ENCODE measurements at places on chromosomes 3 and 15.

GRCh38 chr15:68674975-68675374 is 96.2 kb downstream of the CORO2B start:
- DNase-seq: no peak

- no peak for DNase-seq
Measured at GRCh38 chr3:125119752-125120378, 64.1 kb upstream of the HEG1 start.

- DNase-seq: no peak
Measured at GRCh38 chr15:82625136-82625535, 22.0 kb downstream of the CPEB1 start.

GRCh38 chr3:56357266-56357665 is 111.0 kb downstream of the ERC2 start:
- no peak for DNase-seq

GRCh38 chr15:70240082-70240481 is 142.4 kb upstream of the TLE3 start:
- DNase-seq: no peak

GRCh38 chr15:81473177-81473576 is 99.2 kb upstream of the TMC3 start:
- DNase-seq: no peak

DNA sequence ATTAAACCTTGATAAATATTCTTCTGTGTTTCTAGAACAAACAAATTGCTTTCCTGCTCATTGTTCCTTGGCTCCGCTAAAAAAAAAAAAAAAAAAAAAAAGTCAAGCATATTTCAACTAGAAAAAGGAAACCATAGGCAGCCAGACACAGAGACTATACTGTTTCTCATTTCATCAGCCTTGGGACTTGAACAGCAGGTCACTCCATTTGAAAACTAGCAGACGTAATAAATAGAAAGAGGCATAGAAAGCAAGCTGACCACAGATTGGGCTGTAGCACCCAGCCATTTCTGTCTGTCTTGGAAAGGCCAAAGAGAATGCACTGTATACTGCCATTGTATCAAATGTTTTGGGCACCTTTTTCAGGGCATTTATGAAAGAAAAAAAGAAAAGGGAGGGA is 697.1 kb downstream of the NLGN1 start:
- no peak for DNase-seq

- DNase-seq: no peak
Measured at GRCh38 chr3:133939463-133939835, 43.8 kb upstream of the RAB6B start.

DNA sequence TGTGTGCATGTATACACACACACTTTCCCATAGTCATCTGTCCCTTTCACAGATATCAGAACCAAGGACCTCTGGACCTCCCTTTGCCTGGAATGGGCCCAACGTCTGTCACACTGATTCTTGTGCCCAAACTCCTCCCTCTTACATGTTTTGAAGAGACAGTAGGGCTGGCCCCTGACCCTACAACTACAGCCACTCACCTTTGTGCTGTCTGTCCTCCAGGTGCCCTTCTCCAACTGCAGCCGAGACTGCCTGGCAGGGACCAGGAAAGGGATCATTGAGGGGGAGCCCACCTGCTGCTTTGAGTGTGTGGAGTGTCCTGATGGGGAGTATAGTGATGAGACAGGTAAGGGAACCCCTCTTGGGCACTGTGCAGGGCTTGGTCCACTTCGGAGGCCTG is 43.2 kb upstream of the CSTA start:
- DNase-seq: no peak

DNA sequence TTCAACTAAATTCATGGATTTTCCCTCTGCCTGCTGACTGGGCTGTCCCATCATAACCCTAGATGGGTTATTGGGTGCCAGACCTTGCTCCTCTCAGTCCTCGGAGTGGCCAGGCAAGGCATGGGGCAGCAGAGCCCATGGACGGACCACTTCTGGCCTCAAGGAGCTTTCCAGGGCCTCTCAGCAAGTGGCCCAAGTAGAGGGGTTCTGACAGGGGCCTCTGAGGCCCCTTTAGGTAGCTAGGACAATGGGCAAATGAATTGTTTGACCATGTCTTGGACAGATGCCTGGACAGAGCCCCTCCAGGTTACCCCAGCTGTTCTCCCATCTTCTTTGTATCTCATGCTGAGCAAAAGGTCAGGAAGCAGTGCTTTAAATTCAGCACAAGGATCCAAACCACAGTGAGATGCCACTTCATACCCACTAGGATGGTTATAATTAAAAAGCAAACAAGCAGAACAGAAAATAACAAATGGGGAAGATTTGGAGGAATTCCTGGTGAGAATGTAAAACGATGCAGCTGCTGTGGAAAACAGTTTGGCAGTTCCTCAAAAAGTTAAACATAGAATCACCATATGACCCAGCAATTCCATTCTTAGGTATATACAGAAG is 61.6 kb downstream of the SPSB4 start:
- no peak for DNase-seq

- peak; percentile 20 for DNase-seq
Measured at GRCh38 chr3:101518421-101518871, 5.4 kb upstream of the SENP7 start.

DNA sequence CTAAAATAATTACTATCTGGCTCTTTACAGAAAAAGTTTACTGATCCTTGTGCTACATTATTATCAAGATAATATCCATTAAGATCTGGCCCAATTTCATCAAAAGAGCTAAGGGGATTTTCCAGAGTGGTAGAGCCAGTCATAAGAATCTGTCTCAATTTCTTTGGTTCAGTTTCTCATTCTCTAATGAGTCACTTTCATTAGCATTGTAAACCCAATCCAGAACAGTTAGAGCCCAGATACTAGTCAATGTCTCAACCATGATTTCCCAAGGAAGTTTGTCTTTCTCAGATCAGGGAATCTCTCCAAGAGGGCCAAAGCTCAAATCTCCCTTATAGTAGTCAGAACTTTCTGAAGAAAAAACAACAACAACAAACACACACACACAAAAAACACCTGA is 131.1 kb upstream of the PPP2R3A start:
- DNase-seq: no peak

GRCh38 chr3:172332256-172333041 is 115.8 kb downstream of the GHSR start:
- peak; percentile 25 for DNase-seq

GRCh38 chr15:31571676-31572075 is 245.0 kb downstream of the KLF13 start:
- DNase-seq: no peak

DNA sequence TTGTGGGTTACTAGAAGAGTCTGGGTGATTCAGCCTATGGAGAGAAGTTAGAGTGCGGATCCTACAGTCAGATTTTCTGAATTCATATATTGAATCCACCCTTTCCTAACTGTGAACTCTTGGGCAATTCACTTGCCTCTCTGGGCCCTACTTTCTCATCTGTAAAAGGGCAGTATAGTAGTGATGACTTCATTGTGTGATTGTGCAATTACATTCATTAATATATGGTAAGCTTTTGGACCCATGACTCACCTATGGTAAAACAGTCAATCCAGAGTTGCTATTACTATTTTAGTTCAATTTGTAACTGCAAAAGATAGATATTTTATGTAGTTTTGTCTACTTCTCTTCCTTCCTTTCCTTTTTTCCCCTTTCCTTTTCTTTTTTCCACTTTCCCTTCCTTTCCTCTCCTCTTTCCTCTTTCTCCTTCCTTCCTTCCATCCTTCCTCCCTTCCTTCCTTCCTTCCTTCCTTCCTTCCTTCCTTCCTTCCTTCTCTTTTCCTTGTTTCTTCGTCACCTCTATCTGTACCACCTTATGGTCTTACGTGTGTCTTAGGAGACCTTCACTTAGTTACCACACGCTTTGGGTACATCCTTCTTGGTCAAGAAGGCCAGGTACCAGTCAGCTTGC is 37.0 kb downstream of the GMNC start:
- no peak for DNase-seq

DNA sequence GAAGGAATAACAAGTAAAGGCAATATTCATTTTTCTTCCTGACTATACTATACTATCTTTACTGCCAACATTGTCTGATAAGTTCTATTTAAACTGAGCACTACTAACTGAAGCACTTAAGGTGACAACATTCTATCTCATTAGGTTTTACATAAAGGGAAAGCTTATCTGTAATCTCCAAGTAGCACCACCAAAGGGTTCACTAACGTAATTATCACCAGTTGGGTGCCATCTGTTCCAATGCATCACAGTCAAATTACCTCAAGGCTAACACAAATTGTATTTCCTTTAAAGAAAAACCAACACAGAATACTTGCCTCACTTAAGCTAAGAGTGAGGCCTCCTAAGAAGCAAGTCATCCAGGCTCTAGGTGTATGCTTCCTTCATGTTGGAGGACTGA is 453.8 kb downstream of the RAP2B start:
- no peak for DNase-seq

GRCh38 chr15:98085003-98085639 is 124.6 kb downstream of the ARRDC4 start:
- DNase-seq: no peak

- DNase-seq: no peak
Measured at GRCh38 chr3:127411083-127411727, 123.4 kb upstream of the PRR20G start.

DNA sequence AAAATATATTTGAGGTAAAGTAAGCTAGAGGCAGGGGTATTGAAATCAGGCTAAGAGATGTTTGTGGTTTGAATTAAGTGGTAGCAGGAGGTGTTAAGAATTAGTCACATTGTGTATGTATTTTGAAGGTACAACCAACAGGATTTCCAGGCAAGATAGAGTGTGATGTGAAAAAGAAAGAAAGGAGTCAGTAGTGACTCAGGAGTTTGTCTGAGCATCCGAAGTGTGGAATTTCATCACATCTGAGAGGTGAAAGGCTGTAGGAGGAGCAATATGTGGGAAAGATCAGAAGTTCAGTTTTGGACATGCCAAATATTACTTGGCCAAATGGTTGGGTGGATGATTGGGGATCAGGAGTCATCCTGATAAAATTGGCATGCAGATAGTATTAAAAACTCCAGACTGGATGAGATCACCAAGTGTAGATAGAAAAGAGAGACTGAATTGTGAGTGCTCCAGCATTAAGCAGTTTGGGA is 32.1 kb upstream of the EBLN2 start:
- no peak for DNase-seq

- no peak for DNase-seq
Measured at GRCh38 chr3:63385629-63386028, 107.5 kb downstream of the SYNPR start.

- DNase-seq: no peak
Measured at GRCh38 chr3:8482960-8483665, 18.5 kb upstream of the LMCD1 start.

DNA sequence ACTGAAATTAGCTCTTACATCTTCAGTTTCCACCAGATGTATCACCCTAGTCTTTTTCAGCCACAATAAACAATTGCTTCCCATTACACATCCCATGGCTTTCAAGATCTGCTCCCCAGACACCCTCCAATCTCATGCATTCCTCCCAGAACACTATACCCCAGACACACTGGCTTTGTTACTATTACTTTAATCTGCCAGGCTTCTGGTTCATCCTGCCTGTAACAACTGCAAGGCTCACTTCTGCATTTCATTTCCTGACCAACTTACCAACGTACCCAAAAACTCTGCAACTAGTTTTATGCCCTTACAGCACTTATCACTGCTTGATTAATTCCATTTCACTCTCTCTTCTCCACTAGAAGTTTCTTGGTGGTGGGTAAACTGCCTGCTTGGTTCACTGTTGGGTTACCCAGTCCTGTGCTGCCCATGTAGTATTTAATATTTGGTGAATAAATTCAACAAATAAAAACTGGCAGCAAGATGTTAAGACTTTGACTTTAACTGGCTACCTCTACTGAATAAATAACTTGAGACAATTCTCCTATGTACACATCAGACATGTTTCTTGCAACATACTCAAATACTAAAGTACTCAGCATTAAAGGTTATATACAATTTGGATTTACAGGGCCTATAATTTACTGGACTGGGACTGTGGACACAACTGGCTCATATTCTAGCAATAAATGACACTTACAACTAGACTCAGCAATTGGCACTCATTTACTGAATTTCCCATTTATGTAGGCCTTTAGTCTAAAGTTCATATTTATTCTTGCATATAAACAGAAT is 2.7 kb downstream of the RPL22L1 start:
- no peak for DNase-seq

GRCh38 chr3:124439603-124440002 is 290.6 kb upstream of the UMPS start:
- DNase-seq: no peak

DNA sequence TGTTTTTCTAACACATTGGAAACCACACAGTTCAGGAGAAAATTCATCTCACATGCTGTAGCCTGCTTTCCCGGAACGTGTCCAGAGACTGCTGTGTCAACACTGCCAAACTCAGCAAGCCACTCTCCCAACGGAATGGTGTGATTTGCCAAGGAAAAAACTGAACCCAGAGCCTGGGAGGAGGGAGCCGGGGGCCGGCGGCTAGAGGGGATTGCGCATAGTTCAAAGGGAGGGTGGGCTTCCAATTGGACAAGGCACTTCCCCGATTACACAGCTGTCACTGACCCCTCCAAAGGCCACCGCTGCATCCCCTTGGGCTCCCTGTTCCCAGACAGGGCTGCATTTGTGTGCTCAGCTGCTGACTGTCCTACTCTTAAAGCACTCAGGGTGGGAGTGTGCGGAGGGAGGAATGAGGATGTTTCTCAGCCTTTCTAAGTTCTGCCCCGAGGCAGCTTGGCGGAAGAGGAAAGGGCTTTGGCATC is 256.2 kb downstream of the ZNF621 start:
- no peak for DNase-seq

DNA sequence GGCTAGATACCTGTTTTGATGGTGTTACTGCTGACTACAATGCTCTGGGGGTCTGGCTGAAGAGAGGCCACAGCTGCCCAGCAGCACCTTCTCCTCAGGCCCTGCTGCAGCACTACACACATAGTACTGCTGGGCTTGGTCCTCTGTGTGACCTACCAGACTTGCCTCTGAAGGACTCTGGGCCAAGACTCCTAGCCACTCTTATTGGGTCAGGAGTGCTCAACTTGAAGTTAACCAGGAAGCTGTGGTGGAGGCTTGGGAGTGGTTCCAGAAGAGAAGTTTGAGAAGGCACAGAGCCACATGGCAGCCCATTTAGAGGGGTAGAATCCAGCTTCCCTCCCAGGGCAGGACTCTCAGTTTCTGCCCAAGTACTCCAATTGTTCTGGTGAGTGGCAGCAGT is 16.6 kb downstream of the ELP6 start:
- no peak for DNase-seq

DNA sequence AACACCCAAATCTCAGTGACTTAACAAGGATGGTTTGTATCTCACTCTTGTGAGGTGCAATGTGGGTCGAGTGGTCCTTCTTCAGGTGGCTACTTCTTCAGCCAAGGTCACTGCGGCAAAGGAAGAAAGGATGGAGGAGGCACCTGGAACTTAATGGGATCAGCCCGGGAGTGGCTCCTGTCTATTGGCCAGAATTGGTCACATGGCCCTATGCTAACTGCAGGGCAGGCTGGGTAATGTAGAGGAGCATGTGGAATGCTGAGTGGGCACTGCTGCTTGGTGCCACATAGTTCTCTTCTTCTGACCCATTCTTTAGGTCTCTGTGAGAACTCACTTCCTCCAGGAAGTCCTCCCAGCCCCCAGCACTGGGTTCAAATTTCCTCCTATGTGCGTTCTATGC is 20.3 kb upstream of the FAM3D start:
- DNase-seq: no peak
